ENCODE measurements at places on chromosomes 5 and 9.

DNA sequence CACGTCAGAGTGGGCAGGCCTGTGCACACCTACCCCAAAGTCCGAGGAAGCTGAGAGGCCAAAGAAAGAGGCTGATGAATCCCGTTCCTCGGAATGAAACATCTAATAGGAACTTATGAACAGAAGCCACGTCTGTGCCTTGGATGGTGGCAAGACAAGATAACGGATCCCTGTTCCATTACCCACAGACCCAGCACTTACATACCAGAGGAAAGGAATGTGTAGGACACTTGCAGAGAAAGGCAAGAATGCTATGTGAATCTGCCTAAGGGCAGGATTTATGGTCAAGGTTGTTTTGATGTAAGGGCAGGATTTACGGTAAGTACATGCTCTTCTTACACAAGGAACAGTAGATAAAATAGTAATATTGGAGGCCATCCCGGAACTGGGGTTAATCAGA is 93.2 kb downstream of the WDR41 start:
- no peak for DNase-seq

DNA sequence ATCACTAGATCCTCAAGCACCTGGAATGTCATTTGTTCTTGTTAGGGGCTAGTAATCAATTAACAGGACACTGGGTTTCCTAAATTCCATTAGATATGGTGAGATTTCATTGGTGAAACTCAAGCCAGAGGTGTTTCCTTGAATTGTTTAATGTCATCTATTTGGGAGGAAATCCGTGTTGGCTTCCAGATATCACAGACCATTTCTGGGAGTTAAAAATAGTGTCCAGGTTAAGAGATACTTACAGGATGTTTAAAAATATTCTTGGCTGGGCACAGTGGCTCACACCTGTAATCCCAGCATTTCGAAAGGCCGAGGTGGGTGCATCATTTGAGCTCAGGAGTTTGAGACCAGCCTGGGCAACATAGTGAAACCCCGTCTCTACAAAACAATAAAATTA is 688.3 kb upstream of the WWC1 start:
- no peak for DNase-seq

DNA sequence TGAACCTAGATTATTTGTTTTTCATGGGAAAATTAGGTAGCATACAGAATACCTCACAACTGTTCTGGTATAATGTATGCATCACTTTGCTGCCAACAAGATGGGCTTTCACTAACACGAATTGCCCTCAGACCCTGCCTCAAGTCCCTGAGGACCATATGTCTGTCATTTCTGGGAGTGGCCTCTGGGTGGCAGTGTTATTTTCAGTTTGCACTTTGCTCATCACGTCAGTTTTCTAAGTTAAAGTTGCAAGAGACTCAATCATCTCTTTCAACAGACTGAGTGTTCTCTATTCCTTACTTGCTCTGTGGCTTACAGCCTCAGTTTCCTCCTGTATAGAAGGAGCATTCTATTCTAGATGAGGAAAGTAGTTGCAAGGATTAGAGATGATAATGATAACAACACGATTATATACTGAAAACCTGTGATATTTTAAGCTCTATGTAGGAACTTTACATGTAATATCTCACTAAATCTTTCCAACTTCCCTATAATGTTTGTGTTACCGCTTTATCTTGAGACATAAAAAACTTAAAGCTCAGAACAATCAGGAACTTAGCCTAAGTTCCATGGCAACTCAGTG is 55.7 kb downstream of the TSSK1B start:
- DNase-seq = peak; percentile 48

GRCh38 chr9:95756986-95757385 is 118.5 kb upstream of the ERCC6L2 start:
- no peak for DNase-seq

- no peak for DNase-seq
Measured at GRCh38 chr5:129241755-129242154, 147.2 kb downstream of the ISOC1 start.

DNA sequence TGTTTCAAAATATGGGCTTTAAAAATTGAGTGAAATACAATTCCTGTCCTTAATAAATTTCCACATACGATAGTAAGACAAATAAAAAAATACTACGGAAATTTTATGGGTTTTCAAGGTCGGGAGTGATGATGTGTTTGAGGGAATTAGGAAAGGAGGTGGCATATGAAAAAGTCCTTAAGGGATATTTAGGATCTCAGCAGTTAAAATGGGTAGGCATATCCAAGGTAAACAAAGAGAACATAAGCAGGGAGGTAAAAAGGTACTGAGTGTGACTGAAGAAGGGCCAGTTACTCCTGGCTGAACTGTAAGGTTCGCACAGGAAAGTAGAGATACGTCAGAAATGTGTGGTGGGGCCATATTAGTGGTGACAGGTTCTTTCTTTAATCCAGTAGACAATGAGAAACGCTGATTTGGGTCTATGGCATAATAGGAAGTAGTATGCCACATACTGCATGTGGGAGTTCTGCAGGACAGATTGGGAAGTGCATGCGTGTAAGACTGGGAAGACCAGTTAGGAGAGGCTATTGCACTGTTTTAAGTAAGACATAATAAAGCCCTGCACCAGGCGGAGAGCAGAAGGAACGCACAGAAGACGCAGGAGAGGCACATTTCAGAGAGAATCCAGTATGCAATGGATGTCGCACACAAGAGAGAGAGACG is 937 bp upstream of the HMGCR start:
- DNase-seq = no peak

DNA sequence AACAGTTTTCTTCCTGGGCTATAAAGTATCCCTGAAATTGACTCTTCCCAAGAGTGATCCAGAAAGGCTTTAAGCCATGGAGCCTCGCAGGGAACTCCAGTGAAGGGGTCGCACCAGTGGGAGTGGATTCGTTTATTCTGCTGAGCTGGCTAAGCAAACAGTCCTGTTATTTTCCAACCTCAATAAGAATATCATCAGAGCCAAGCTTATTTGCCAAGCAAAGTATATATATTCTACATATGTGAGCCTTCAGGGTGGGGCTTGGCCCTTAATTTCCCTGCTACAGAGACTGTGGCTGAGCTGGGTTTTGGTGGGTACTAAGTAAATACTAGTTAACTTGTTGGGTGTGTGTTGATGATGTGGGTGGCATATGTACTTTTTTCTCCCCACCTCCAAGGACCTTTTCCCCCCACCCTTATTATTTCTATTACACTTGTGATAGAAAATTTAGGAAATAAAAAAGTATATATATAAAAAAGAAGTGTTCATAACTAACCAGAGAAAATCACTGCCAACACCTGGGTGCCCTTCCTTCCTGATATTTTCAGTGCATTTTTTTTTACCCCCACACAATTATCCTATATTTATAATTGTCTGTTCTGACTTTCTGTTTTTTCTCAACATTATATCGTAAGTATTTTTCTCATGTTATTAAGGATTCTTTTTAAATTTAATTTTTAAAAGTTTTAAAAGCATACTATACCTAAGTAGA is 5.3 kb downstream of the GSN start:
- DNase-seq = no peak

DNA sequence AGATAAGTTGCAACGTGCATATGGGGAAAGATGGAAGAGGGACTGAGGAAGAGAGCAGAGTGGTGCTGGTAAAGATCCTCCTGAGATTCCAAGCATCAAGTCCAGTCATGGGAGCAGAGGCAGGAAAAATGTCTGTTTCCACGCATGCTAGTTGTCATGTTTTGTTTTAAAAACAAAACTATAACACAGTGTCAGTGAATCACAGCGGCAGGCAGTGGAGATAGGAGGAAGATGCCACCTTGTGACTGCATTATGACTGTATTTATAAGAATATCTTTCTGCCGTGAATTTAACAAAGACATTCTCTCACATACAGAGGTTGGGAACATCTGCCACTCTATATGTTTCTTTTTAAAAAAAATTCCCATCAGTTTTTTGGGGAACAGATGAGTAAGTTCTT is 3.7 kb upstream of the SVEP1 start:
- no peak for DNase-seq

Measured in activated naive CD8-positive, alpha-beta T cell treated with anti-CD3 and anti-CD28 coated beads for 36 hours (primary cell).